Stimulated activated CD8-positive, alpha-beta memory T cell treated with anti-CD3 and anti-CD28 coated beads, Interleukin-2, amount 100 ng/mL, for 48 hours (primary cell): ENCODE measurements at places on chromosomes 6 and 20.

- no peak for DNase-seq
These were observed 317.5 kb upstream of the MARCKS start for GRCh38 chr6:113539623-113540022.

DNA sequence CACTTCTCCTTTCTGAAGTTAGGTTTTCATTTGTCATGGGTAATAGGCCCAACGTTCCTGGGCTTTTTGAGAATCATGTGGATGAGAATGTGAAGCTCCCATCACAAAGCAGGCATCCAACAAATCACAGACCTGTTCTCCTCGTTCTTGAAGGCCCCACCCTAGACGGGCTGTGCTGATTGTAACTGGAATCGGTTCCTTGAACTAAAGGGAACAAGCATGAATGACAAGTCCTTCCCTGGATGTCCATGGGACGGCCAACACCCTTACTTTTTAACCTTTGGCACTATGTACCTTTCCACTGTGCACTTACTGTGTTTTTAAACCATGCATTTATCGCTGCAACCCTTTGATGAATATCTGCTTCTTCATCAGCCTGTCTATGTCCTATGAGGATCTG is 438.2 kb downstream of the CD83 start:
- DNase-seq: no peak

DNA sequence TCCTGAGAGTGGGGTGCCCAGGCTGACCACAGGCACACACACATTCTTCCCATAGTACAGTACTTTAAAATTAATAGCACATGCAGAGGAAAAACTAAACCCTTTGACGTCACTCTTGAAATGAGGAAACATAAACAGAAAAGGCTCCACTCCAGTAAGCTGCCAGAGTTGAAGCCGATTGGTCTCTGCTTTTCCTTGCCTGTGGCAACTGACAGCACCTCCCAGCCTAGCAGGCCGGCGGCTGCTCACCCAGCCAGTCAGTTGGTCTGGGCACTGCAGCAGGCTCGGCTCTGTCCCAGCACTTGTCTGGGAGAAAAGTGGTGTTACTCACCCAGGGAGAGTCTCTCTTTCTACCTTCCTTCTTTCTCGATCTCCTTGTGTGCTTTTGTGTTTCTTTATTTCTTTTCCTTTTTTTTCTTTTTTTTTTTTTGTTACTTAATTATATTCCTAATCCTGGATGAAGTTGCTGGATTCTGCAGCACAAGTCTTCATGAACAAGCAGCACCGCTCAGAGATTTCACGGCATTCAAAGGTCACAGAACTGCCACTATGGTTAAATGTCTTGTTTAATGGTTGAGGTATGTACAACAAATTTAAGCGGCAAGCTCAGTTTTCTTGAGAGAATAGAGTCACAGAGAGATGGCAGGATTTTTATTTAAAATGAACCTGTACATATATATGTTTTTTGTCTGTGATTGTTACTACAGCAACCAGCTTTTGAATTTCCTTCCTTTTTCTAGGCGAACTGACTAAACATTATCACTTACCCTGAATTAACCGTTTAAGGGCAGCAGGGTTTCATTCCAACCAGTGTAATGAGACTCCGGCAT is at the start of gene PDE7B:
TSS of gene PDE7B (plus strand) at position 260 of the 830 bp plus-strand sequence.
- DNase-seq: peak; percentile 17

DNA sequence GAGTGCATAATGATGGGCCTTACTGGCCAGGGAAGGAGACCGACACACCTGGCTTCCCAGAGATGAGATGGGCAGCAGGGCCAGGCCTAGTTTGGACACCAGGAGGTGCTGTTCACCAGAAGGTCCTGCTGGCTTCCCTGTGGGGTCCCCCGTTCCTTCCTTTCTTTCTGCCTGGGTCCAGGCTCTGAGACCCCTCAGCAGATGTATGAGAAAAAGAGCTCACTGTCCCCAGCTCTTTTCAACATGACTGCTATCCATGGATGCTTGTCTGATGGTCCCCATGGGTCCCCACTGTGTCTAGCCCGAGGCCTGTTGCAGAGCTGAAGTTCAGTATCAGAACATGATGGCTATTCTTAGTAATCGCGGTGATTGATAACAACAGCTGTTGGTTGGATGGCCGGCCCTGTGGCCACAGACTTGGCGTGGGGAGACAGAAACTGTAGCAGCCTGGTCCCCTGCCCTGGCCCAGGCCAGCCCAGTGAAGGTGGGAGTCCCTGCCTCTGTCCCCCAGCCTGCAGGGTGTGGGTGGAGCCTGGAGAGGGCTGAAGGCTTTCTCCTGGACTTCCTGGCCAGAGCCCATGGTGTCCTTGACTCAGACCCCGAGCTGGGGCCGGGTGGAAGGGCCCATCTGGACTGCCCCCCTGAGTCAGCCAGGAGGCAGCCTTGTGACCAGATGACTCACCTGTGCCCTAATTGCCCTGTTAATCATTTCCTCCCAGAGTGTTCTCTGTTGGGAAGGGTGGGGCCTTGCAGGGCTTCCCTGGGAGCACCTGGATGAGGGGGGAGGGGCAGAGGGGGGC is 9.9 kb upstream of the BAK1 start:
- peak; percentile 43 for DNase-seq

GRCh38 chr6:11493974-11494373 is 43.6 kb upstream of the TMEM170B start:
- no peak for DNase-seq

DNA sequence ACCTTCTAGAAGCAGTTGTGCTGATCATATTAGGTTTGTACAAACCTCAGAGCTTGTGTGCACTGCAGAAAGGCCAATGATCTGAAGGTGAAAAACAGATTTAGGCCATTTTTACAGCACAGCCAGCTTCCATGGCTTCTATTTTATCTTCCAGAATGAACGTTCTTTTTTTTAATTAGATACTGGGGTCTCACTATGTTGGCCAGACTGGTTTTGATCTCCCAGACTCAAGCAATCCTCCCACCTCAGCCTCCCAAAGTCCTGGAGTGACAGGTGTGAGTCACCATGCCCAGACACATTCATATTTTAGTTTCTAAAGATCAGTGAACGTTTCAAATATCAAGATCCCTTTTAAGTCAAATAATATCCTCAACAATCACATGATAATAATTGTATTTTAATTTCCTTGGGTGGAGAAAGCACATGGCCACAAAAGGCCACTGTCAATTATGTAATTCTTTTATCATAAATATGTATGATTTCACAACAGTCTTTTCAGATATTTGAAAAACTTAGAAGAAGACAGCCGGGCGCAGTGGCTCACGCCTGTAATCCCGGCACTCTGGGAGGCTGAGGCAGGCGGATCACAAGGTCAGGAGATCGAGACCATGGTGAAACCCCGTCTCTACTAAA is 326.7 kb upstream of the JARID2 start:
- no peak for DNase-seq

- DNase-seq: no peak
These were observed 70.2 kb upstream of the BEND3 start for GRCh38 chr6:107185391-107185970.

DNA sequence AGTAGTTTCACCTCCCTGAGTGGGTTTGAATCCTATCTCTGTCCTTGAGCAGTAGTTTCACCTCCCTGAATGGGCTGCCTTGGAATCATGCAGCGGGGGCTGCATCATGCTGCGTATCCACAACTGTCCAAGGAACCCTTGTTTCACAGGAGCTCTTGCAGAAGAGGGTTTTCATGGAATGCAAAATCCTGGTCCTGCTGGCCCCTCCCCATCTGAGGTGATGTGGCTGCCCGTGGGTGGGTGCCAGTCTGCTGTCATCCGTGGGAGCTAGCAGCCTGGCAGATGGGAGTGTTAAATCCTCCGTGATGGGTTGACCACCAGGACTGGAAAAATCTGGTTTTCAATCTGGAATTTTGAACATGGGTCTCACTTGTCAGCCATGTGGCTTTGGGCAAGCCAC is 21.7 kb downstream of the ZBP1 start:
- no peak for DNase-seq

DNA sequence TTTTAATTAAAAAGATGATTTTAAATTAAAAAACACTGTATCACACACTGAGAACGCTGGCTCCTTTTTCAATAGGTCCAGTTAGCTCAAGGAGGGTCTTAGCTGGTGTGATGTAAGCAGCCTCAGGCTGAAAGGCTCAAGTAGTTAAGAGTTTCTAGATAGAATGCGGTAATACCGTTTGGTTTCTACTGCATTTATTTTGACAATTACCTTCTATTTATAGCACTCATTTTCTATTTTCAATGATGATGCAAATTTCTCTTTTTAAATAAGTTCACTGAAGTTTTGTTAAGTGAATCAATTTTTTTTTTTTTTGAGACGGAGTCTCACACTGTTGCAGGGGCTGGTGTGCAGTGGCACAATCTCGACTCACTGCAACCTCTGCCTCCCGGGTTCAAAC is 87.1 kb downstream of the PREX1 start:
- DNase-seq: no peak

DNA sequence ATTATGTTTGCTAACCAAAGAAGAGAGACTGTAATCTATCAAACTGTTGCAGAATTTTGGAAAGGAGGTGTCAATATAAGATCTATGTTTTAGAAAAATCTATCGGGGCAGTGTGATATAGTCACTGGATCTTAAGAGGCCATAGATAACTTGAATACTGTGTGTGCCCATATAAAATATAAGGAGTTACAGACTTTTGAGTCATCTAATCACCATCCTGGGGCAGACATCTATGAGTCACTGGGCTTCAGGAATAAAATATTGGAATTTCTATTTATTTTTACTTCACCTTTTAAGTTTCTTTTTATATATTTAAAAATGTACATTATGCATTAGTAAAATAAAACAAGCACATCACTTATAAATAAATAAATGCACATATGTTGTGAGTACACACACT is 509.3 kb upstream of the MAN1A1 start:
- DNase-seq: no peak

- no peak for DNase-seq
These were observed 25.6 kb downstream of the SNX9 start for GRCh38 chr6:157848693-157849092.

DNA sequence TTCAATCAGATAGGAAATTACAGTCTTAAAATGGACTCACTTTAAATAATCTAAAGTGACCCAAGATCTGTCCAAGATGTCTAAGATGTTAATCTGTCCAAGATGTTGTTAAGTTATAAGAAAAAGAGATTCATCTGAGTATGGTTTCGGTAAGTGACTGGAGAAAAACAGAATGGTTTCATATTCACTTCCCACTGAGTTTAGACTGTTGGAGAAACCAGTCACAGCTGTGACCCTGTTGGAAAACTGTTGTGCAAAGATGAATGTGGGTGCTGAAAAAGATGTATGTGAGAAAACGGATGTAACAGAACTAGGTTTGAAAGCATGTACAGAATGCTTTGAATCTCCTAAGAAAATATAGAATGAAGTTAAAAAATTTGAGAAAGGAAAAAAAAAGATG is 325.9 kb downstream of the COL12A1 start:
- DNase-seq: no peak

DNA sequence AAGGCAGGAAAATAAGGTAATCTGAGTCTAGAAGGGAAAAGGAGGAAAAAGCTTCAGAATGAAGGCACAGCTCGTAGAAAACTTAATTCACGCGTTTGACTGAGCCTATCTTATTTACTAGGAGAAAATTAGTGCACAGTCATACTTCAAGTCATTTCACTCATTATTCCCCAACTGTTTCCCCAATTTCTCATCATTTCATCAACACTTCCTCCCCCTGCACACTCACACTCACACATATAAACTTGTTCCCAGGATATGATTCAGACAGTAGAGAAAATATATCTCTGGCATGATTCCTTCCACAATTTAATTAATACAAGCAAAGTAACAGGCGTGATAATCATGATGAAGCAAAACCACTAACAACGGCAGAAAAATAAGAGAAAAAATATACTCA is 94.5 kb upstream of the F13A1 start:
- DNase-seq: no peak

DNA sequence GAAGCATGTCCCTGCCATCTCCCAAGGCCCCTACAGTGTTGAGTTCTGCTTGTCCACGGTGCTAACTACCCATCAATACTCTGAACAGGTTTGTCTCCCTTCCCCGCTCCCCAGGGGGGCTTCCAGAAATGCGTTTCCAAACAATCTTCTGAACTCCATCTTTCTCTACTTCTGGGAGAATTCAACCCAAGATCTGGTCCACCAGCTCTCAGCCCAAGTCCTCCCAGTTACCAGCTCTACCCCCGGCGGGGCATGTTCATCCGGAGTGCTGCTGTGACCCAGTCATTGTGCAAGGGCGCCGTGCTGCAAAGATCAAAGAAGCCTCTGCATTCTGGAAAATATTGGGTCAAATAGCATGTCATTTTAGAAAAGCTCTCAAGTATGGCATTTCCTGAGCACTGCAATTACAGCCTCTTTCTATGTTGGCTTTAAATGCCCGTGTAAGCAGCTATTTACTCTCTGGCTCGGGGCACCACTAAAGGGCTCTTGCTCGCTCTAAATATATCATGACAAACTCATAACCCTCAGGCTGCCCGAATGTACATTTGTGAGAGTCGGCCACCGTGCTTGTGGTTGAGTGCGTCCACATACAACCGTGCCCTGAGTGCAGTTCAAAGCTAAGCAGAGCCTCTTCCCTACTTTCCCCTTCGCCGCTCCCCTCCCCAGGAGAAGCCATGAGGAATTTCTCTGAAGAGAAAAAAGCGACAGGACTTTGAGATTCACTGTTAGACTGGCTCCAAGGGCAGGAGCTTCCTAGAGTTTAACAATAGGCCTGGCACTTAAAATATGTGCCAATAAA is 71.6 kb downstream of the BANF2 start:
- no peak for DNase-seq

DNA sequence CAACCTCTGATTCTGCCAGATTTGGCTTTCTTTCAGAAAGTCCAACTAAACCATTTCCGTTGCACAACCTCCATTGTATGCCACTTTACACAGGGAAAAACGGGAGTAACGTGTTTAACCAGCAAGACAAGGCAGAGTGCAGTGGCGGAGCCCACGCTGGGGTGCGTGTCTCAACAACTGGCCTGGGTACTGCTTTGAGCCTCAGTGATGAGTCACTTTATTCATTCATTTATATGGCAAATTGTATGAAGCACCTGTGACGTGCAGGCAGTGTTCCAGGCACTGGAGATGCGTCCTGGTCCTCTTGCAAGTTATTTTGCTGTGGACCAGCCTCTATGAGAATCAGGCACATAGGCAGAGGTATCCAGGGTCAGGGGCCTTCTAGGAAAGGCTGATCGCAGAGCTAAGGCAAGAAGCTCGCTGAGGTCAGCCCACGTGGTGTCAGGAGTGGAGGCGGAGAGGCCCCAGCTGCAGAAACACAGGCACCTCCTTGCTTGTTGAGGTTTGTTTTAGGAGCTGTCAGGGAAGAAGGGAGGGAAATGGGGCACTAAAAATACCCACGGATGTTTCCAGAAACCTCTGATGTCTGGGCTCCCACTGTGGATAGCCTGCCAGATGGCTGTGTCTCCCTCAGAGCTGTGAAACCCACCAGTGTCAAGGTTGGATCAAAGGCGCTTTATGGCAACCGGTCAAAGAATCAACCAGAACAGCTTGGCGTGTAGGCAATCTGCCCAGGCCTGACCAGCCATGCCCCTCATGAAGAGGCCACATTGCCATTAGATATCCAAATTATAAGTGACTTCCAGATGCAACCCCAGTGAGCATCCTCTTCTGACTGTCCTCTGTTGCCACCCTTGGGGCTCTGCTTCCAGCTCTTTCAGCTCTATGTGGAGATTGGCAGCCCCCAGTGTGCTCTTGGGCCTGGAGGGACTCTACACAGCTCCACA is 157.2 kb downstream of the CD83 start:
- no peak for DNase-seq

GRCh38 chr20:53679597-53680309 is 86.1 kb upstream of the ZNF217 start:
- DNase-seq: no peak

GRCh38 chr6:53983301-53983700 is 127.9 kb upstream of the MLIP start:
- no peak for DNase-seq
